ENCODE measurements at places on chromosomes 13 and 19.

GRCh38 chr13:74768521-74769085 lies 634.4 kb upstream of the KLF12 start:
- DNase-seq: no peak

- DNase-seq: no peak
Observed at GRCh38 chr19:13240312-13241022, 90.3 kb downstream of the IER2 start.

- no peak for DNase-seq
Observed at GRCh38 chr13:112839356-112840105, 129.5 kb upstream of the MCF2L start.

DNA sequence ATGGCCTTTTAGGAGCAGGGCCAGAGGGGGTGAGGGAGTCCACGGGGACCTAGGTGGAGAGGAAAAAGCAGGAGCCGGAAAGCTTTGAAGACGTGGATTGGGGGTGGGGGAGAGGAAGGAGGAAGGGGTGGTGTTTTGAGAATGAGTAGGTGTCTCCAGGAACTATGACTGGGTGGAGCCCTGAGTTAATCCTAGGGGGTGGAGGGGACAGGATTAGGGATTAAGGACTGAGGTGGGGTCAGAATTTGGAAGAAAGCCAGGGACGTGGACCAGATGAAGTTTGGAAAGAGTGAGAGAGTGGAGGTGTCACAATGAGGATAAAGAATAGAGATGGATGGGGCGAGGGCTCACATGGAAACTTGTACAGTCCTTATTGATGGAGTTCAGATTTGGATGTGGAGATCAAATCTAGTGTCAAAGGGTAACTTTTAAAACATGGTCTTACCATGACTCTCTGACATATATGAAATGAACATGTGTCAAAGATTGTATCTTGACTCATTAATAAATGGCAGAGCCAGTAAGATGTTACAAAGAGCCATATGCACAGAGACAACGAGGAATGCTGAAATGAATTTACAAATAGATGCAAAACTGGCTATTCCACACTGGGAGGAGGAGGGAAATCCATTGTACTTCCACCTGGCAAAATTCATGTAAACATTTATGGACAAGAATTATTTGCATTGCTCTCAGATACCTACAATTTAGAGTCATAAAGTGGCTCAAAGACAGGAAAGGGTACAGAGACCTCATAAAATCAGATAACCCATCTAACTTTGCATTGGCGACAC lies 1.7 kb upstream of the KLK13 start:
- DNase-seq: no peak

DNA sequence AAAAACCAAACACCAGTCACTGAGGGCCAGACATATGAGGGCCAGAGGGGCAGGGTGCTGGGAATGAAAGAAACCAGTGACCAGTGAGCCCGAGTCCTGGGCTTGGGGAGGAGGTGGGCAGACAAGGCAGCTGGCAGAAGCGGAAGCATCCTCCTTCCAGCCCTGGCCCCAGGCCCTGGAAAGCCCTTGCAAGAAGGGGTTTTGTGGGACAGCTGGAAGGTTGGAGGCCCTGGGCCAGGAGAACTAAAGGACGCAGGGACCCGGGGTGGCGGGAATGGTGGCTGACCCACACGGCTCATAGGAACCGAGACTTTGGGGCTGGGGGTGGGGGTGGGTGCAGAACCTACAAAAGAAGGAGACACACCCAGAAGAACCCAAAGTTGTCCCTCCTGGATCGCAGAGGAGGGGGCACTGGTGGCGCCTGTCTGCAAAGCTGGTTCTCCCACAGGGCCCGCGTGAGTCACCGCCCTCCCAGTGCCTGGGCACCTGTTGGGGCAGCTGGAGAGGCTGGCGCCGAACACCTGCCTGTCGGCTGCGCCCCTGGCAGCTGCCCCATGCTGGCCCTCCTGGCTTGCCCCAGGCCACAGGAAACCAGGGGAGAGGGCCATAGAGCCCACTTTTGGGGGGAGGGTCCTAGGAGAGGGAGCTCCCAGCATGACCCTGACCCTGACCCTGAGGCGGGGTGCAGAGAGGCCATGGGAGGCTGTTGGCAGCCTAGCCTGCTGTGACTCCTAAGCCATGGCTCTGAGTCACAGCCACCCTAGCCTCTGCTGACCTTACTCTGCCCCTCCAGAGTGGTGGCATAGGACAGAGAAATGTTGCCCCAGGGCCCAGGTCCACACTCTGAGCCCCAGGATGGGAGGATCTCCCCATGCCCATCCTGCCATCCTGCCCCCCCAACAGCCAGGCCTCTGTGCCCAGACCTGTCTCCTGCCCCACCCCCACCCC lies 802 bp downstream of the DMPK start:
- peak; percentile 93 for DNase-seq

- no peak for DNase-seq
Observed at GRCh38 chr19:2042485-2043250, 8.4 kb downstream of the MKNK2 start.

DNA sequence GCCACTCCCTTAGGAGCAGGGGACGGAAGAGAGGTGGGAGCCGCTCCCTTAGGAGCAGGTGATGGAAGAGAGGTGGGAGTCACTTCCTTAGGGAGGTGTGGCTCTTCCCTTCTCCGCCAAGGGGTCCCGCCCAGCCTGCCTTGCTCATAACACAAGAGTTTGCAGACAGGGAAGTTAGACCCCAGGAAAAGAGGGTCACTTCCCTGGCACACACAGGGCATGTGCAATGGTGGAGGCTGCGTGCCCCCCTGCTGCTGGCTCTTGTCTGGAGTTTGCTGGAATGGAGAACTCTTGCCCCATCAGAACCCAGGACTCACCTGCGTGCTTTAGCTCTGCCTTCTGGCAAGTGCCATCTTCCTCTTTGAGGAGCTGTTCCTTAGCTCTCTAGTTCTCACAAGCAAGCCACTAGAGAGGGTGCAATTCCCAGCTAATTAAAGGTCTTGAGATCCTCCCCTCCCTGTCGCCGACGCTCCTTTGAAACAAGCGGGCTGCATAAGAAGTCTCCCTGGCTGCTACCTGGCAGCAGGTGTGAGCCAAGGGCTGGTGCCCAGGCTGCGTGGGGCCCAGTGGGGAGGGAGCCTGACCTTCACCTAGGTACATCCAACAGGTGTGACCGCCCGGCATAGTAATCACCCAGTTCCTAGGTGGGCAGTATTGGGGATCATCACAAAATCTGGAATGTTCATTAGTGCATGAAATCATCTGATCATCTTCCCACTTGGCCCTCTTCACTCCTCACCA lies 281.6 kb downstream of the ZNF536 start:
- no peak for DNase-seq

DNA sequence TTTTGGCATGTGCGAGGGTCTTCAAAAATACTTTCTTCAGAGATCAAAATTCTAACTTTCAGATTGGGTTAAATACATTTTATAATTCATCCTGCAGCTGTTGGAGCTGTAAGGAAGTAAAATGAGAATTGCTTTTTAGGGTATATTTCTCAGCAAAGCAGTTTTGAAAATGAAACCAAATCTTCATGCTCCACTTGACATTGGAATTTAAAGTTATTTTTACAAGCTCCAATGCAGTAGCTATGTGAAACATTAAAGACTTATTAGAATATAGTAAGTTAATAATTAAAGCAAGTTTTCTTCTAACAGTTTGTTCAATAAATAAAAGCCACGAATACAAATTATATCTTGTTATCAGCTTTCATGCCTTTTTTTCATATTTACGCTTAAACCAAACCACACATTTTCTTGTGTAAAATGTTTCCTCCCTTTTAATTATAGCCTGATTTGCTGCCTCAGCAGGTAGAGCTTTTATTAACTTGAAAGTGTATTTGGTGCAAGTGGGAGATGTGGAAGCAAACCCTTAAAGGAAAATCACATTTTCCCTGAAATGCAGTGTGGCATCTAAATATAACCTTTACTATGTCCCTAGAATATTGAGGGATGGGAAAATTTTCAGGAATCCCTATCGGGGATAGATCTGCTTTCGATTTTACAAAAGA lies 12.4 kb upstream of the MICU2 start:
- no peak for DNase-seq

DNA sequence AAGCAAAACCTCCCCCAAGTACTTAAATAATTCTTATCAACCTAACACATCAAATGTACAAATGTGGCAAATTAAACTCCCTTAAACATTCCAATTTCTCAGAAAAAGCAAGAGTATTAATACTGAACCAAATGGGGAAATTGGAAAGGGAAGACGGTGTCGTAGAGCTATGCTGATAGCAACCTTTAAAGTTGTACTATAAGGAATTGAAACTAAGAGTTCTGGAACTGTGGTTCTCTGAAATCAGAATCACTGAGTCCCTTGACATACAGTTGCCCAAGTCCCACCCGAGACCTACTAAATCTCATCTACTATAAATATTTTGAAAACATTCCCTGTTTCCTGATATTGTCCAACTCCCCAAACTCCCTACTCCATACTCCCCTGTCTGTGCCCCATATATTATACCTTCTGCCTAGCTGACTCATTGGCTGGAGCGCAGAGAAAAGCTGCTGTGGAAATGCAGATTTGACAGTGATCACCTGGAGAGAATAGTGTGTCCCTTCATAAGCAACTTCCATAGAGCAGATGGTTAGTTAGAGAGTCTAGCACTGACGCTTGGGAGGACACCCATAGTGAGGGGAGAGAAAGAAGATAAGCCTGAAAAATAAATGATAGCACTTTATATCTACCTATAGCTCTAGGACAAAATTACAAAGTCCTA lies 51.4 kb upstream of the ITM2B start:
- DNase-seq: no peak

DNA sequence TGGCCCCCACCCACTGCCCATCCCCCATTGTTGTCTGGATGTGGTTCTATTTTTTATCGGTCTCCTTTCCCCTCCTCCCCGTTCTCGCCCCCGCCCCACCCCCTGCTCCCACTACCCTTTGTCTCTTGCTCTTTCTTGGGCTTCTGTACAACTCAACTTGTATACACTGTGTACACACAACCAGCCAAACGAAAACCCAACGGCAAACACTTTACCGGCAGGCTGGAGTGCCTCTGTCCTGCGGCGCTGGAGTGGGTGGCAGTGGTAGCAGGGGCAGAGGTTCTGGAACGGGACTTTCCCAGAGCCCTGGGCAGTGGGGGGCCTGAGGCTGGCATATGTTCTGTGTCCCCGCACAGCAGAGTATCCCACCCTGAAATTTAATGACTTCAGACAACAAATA lies 13.7 kb downstream of the RRAS start:
- DNase-seq: no peak

- DNase-seq: no peak
Observed at GRCh38 chr19:13885826-13886365, 9.0 kb downstream of the NANOS3 start.

- DNase-seq: no peak
Observed at GRCh38 chr13:40316301-40316700, 350.1 kb downstream of the FOXO1 start.

- peak; percentile 61 for DNase-seq
Observed at GRCh38 chr19:37778613-37779126, 716 bp downstream of the ZNF573 start.

- no peak for DNase-seq
Observed at GRCh38 chr19:6105444-6105843, 4.9 kb downstream of the RFX2 start.

DNA sequence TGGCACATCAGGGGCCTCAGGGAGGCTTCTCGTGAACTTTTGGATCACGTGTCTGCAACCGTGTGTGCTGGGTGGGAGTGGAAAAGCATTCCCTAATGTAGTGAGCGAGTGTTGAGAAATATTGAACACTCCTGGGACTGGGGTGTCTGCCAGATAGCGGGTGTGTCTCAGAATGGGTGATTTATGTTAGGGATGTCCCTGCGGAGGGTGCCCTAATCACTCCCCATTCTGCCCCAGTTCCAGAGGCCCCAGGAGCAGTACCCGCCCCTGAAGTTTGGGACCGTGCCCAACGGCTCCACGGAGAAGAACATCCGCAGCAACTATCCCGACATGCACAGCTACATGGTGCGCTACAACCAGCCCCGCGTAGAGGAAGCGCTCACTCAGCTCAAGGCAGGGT lies 24.2 kb upstream of the GRWD1 start:
- peak; percentile 56 for DNase-seq

- no peak for DNase-seq
Observed at GRCh38 chr13:43522788-43523187, 264.0 kb downstream of the ENOX1 start.

Data from NCI-H69 (cell line).